Right lung (tissue), 10 donors: ENCODE measurements at places on chromosomes 12 and 14.
A peak's percentile ranks its signal among the peaks of the same experiment; 100 is the strongest.

GRCh38 chr12:6840761-6841515, at the start of gene GNB3:
Gene GNB3, plus strand, starts transcription at chr12:6840925. Its CDS starts 363 bp downstream, at chr12:6841288.
- no peak for DNase-seq

- DNase-seq, result no peak
These were observed 149.5 kb upstream of the PELI2 start for GRCh38 chr14:55968741-55969140.

- DNase-seq, result no peak
These were observed 3.1 kb downstream of the DDIT3 start for GRCh38 chr12:57517187-57517586.

DNA sequence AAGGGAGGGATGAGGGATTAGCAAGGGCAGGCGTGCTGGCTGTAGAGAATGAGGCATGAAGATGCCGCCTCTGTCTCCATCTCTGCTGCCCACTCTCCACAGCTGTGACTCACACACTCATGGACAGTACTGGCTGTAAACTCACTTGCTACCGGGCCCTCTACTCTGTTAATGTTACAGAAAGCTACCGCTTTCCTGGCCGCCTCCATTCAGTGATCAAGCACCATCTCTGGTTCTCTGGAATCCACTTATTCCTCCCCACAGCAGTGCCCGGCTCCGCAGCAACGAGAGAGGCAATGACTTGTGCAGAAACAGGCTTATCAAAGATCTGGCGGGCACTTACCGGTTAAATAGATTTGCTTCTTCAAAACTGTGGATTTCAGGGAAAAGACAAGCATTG, 34.8 kb downstream of the AMN start:
- no peak for DNase-seq

DNA sequence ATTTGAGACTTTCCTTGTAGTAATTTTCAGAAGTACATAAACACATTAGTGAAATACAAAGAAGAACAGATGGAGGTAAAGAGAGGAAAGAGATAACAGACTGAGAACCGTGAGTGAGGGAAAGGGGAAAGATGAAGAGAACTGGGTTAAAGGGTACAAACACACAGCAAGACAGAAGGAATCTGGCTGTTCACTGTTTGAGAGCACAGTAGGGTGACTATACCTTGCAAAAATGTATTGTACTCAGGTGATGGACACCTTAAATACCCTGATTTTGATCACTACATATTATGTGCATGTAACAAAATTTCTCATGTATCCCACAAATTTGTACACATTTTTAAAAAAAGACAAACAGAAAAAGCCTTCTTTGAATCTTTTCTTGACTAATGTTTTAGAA, 2.7 kb upstream of the TRHDE start:
- DNase-seq, result no peak

DNA sequence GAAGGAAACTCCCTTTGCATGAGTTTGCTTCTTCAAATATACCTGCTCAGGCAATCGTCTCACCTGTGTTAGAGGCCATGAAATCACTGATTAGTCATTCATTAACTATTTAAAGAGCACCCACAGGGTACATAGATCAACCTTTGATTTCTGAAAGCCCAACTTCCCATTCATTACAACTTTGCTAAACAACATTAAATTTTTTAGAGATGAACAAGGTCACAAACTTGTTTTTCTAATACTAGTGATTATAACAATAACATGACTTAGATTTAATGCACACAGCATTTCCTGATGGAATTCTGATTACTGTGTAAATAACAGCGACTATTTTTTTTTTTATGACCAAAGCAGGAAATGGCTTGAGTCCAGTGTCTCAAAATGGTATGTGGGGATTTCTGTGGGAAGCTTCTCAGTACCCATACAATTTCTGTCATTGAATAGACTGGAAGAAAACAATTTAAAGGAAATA, 5.4 kb upstream of the ERO1A start:
- no peak for DNase-seq

DNA sequence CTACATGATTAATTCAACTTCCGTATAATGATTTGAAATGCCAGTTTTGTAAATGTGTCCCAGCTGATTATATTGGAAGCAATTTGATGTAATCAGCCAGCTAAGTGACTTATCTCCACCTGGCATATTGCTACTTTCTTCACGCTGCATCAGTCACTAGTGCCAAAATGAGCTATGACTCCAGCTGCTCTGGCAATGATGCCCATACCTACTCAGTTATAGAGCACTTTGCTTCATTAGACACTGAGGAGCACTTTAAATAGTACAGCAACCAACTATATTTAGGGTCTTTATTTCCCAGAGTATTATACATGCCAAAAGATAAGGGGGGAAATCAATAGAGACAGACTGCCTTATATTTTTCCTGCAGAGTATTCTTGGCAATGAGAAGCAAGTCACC, 67.9 kb upstream of the LIN7A start:
- DNase-seq, result no peak

- DNase-seq, result no peak
These were observed 32.6 kb upstream of the DHRS7 start for GRCh38 chr14:60197629-60198303.

- DNase-seq, result no peak
These were observed 6.8 kb downstream of the CDKL1 start for GRCh38 chr14:50389668-50390441.

DNA sequence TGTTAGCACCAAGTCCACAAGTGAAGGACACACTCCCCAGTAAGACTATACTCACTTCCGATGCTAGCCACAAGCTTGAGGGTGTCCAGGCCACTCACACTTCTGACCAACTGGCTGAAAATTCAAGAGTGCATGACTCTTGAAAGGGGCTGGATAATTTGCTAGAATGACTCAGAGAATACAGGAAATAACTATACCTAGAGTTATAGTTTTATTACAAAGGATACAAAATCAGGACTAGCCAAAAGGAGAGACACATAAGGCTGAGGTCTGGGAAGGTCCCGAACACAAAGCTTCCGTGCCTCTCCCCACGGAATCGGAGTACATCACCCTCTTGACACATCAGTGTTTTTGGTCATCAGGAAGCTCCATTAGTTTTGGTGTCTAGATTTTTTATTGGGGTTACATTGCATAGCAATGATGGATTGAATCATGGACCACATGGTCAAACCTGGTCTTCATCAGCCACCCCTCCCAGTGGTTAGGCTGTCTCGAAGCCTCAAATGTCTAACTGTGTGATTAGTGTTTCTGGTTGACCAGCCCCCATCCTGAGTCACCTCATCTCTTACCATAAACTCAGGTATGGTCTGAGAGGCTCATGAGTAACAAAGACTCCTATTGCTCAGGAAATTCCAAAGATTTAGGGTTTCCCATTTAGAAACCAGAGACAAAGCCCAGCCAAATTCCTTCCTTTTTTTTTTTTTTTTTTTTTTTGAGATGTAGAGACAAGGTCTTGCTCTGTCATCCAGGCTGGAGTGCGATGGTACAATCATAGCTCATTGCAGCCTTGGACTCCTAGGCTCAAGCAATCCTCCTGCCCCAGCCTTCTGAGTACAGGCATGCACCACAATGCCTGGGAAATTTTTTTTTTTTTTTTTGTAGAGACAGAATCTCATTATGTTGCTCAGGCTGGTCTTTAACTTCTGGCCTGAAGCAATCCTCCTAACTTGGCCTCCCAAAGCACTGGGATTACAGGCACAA, 472.0 kb upstream of the TBX3 start:
- DNase-seq, result no peak

GRCh38 chr14:50932592-50933495, 11.4 kb downstream of the PYGL start:
- no peak for DNase-seq

GRCh38 chr12:119363490-119363889, 29.0 kb downstream of the CCDC60 start:
- DNase-seq, result no peak

GRCh38 chr12:82486524-82487235, 128.4 kb downstream of the METTL25 start:
- DNase-seq, result no peak

DNA sequence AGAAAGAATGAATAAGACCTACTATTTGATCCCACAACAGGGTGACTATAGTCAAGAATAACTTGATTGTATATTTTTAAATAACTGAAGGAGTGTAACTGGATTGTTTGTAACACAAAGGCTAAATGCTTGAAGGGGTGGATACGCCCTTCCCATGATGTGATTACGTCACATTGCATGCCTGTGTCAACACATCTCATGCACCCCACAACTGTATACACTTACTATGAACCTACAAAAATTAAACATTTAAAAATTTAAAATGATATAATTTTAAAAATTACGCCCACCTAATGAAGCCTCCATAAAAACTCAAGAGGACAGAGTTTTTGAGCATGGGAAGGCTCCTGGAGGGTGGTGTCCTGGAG, 94.5 kb downstream of the SCARB1 start:
- no peak for DNase-seq

DNA sequence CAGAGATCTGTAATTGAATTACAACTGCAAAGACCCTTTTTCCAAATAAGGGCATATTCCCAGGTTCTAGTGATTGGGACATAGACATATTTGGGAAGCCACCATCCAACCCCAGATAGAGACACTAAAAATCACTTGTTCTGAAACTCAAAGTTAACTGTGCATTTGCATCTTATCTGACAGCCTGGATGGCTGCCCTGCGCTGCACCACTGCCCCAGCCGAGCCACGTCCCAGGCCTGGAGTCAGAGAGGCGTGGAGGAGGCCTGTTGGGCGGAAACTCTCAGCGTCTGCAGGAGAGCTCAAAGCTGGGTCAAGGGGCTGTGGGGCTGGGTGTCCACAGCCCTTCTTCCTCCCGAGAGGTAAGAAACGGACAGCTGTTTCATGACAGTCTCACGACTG, 124.4 kb downstream of the RIMBP2 start:
- DNase-seq, result no peak

- DNase-seq, result no peak
These were observed 120.9 kb downstream of the SLC38A6 start for GRCh38 chr14:61101803-61102548.

DNA sequence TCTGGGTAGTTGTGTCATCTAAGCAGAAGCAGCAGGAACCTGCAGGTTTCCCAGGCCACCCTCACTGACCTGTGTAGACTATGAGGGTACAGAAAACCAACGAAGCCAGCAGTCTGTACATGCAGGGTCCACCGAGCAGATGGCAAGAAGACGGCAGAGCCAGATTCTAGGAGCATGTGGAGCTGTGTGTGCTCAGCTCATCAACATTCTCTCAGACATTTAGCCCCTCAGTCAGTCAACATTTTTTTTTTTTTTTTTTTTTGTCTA, 7.3 kb upstream of the ASIC1 start:
- DNase-seq, result no peak

- DNase-seq, result no peak
These were observed 98.5 kb downstream of the ADGRD1 start for GRCh38 chr12:131052063-131052781.

DNA sequence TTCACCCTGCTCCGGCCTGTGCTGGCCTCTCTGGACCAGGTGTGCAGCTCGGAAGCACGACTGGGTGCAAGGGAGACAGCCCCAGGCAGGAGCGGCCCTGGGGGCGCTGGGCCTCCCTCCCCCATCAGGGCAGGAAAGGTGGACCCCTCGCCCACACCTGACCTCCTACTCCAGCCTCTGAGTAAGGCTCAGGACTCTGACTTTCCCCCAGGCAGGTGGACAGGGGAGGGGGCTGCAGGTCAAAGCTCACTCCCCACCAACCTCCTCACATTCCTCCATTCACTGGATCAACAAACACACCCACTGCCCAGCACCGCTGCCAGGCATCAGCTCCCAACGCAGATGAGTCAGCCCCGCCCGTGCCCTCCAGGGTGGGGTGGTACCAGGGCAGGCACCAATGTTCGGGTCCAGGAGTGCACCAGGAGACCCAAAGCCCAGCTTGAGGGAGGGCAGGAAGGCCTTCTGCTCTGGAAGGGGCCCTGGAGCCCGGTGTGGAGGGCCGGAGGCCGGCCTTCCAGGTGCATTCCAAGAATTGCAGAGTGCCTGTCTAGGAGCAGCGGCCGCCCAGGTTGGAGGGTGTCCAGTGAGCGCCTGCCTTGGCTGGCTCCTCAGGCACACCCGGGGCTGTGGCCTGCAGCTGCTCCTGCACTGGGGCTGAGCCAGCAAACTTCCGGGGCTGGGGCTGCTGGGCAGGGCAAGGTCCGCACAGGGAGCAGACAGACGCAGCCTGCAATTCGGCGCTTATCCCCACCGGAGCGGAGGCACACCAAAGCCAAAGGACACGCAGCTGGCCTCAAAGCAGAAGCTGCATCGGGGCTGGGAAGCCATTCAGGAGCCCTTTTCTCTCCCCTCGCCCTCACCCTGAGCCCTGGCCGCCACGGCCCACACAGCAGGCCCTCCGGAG, 1.6 kb upstream of the INF2 start:
- DNase-seq, result no peak

- DNase-seq, result peak; percentile 83
These were observed 5.4 kb upstream of the IRF2BPL start for GRCh38 chr14:77033622-77034589.

- DNase-seq, result no peak
These were observed 17.2 kb upstream of the CCER1 start for GRCh38 chr12:90972226-90972625.

GRCh38 chr14:52011523-52011922, 22.2 kb downstream of the RTRAF start:
- no peak for DNase-seq

GRCh38 chr12:93707836-93708235, 30.7 kb downstream of the CRADD start:
- no peak for DNase-seq

DNA sequence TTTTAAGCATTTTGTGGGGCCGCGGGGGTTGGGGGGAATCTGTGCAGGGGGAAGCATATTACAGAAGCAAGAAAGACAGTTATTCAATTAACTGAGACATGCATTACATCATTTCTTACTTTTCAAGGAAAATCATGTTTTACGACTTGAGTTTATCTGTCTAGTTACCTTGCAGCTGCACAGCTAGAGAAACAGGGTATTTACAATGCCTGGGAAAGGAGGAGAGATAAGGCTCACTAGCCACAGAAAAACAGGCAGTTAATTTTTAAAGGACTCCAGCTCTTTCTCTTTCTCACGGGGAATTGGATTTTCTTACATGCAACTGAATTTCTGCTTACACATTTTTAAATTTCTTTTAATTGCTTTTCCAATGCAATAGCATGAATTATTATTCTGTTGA, 22.2 kb downstream of the FCF1 start:
- no peak for DNase-seq

- DNase-seq, result no peak
These were observed 74.9 kb downstream of the NTF3 start for GRCh38 chr12:5506821-5507231.

DNA sequence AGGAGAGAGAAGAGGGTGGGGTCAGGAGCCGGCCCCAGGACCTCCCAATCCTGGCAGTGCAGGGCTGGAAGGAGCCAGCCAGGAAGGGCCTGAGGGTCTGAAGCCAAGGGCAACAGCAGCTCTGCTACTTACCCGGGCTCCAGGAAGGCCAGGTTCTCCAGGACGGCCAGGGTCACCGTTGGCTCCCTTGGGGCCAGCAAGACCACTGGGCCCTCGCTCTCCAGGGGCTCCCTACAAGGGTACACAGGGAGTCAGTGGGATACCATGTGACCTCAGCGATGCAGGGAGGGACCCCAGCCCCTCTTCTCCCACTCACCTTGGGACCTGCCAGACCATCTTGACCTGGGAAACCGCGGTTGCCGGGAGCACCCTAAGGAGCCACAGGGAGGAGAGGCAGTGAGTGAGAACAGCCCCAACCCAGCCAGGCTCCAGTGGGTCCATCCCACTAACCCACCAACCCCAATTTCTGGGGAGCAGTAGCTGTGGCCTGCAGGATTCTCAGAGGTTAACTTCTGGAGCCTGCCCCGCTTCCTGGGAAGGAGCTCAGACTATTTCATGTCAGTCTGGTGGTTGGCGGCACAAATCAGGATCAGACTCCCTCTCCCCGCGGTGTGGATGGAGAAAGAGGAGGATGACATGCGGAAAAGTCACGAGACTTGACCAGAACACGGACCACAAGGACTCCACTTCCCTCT, 18.5 kb downstream of the COL2A1 start:
- no peak for DNase-seq

GRCh38 chr12:905261-906031, 44.0 kb downstream of the RAD52 start:
- no peak for DNase-seq
